Astrocyte of the hippocampus (primary cell): ENCODE measurements at places on chromosomes 3 and 15.

DNA sequence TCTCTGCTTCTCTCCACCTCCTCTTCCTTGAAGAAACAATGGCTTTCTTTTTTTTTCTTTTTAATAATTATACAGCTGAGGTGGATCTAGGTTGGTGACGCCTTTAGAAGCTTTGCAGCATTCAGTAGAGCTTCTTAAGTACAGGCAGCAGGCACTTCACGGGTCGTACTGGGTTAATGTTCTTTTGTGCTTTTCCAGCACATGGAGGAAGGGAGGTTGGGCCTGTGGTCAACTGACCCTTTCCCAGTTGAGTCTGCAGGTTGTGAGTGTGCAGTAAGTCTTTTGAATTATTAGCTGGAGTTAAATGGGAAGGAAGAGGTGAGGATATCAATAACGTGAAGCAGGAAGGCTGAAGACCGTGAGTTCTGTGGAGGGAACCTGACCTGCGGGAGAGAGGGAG, 7.0 kb downstream of the TRAK1 start:
- DNase-seq: no peak

DNA sequence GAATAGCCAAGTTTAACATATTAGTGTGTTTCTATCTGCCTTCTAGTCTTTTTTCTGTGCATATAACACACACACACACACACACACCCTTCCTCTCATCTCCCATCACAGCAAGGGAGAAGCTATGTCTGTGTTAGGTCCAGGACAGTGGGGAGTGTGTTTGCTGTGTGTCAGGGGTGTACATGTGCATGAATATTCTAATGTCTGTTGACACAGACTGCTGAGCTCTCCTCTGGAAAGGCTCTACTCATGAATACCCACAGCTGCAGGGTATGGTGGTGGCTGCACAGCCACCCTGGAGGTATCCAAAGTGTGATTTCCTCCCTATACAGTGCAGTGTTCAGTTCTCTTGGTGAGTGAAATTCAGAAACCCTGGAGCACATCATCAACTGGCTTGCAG, 42.9 kb downstream of the ARNT2 start:
- DNase-seq: no peak

- DNase-seq: peak; percentile 85
These were observed at the start of gene DOCK3 for GRCh38 chr3:50674349-50675178. Gene DOCK3, plus strand, starts transcription at chr3:50674927. Its CDS starts 337 bp downstream, at chr3:50675264.

- DNase-seq: no peak
These were observed 7.1 kb downstream of the P4HTM start for GRCh38 chr3:48997102-48997635.

- no peak for DNase-seq
These were observed 190.4 kb downstream of the FOXP1 start for GRCh38 chr3:71393093-71393492.
